Activated CD4-positive, alpha-beta T cell treated with anti-CD3 and anti-CD28 coated beads, Interleukin-2, amount 10 ng/mL, durations not matched to agents 7 days and 5 days (primary cell): ENCODE measurements at places on chromosomes 7 and 10.

DNA sequence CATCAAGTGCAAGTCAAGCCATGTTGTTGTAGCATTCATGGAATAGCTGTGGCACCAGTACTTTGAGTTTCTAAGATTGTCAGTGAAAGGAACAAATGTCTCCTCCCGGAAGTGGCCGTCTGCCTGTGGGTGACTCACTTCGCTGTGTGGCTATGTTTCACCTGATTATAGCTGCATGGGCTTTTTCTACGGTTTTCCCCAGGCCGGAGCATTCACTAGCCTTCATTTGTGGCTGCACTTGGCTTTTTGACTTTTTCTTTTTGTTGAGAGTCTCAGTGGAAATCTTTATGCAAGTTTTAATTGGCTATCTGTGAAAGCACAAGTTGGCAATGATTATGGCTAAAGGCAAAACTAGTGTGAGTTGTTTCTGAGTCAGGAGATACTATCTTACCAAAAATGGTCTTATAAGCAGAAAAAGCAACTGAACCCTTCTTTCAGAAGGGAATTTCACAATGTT lies 35.0 kb downstream of the SRI start:
- DNase-seq, result no peak

GRCh38 chr7:28804990-28805389 lies 153.1 kb downstream of the TRIL start:
- no peak for DNase-seq

GRCh38 chr7:67918158-67918557 lies 921.5 kb downstream of the TYW1 start:
- DNase-seq, result peak; percentile 13

- DNase-seq, result no peak
These were observed 6.3 kb upstream of the GSTK1 start for GRCh38 chr7:143256932-143257331.

DNA sequence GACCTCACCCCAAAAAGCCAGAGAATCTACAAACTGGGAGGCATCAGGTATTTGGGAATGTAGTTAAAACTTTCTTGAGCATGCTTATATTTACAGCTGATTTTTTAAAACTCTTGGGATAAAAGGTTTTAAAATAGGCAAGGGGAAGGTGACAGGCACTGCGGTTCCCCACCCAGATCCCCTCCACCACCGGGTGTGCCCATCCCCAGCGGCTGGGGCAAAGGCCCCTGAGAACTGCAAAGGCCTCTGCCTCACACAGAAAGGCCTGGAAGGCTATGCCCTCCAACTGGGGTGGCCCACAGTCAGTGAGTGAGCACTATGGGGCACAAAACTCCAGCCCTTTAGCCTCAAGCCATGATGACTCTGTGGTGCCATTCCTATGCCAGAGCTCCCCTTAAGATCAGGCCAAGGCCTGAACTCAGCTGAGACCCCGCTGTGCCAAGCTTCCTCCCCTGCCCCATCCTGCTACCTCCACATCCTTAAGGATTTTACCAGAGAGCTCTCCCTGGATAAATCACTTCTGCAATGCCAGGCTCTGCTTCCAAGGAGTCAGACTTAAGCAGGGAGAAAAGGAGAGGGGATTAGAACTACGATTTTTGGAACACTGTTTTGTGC lies 299.1 kb downstream of the GRID1 start:
- DNase-seq, result no peak
